CD4-positive, alpha-beta T cell treated with Interferon gamma for 1 hour (primary cell): ENCODE measurements at places on chromosomes 2 and 18.

- no peak for DNase-seq
These were observed 545 bp downstream of the GTF3C2 start for GRCh38 chr2:27356056-27356381.

DNA sequence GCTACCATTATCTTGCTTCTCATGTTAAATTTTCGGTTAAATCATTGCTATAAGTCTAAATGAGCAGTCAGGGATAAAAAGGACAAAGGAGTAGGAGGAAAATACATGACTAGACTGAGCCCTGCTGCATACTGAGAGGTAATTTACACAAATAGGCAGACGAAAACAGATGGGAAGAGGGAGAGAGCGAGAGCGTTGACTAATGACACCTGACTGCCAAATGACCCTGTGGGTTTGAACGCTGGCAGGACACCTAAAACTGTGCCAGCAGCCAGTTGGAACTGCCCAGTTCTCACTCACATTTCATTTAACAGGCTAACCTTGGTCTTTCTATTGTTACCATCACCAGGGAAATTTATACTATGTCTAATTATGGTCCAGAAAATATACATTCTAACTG is 978.2 kb downstream of the CPS1 start:
- no peak for DNase-seq

DNA sequence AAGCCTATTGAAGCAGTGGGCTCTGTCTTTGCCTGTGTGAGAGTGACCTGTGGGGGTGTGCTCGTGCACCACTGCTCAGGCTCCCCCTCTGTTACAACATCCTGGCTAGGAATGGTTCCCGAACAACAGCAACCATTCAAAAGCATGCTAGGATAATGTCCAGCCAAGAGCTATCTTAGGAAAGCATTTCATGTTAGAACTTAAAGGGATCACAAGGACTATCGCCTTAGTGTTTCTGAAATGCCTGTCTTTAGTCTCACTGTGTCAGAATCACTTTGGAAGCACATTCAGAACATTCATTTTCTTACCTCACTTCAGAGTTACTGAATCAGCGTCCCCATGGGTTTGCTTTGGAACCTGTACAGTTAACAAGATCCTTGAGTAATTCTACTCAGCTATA is 134.9 kb upstream of the DSEL start:
- DNase-seq: no peak

DNA sequence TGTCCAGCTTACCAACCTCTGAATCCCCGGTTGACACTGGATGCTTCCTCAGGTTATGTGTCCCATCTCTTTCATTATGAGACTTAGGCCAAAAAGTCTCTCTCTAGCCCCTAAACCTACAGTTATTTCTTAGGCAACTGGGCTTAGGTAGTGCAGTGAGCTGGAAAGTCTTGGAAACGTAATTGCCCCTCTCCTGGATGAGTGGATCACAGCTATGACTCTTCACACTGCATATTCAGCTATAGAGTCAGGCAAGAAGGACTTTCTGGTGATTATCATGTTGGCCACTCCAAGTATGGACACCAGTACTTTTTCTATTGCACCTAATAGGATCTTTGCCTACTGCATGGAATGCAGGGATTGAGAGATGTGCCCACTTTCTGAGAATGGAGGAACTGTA is 458.3 kb upstream of the CELF4 start:
- DNase-seq: no peak

- DNase-seq: no peak
These were observed 253.5 kb downstream of the DCDC2C start for GRCh38 chr2:3956892-3957291.

GRCh38 chr2:41364842-41365241 is 683.0 kb upstream of the PKDCC start:
- no peak for DNase-seq

GRCh38 chr2:218618102-218618860 is 10.6 kb downstream of the PLCD4 start:
- no peak for DNase-seq

DNA sequence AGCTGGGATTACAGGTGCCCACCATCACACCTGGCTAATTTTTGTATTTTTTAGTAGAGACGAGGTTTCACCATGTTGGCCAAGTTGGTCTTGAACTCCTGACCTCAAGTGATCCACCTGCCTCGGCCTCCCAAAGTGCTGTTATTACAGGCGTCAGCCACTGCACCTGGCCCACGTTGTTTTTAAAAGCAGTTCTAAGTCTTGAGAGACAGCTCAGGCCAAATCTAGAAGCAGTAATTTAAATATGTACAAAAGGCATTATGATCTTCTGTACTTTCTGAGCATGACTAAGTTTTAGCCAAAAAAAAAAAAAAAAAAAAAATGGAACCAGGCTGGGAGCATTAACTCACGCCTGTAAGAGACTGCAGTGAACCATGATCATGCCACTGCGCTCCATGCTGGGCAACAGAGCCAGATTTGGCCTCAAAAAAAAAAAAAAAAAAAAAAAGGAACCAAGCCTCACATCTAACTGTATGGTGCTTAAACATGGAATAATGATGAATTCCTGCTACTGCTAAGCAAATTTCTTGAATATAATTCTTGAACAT is 4.0 kb downstream of the ABHD3 start:
- DNase-seq: no peak

- DNase-seq: peak; percentile 45
These were observed 43.1 kb downstream of the INPP4A start for GRCh38 chr2:98487806-98488189.

DNA sequence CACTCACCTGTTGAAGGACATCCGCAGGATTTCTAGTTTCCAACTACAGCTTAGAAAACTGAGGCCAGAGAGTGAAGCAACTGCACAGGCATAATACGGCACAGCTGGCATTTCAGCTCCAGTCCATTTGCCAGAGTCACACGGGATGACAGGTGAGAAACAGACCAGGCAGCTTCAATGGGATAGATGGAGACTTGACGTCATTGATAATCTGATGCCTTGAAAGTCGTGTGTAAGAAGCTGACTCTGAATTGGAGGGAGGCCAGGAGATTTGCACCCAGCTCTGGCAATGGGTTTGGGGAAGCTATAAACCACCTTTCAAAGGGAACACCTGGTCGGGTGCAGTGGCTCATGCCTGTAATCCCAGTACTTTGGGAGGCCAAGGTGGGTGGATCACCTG is 12.4 kb upstream of the DNMT3A start:
- no peak for DNase-seq

DNA sequence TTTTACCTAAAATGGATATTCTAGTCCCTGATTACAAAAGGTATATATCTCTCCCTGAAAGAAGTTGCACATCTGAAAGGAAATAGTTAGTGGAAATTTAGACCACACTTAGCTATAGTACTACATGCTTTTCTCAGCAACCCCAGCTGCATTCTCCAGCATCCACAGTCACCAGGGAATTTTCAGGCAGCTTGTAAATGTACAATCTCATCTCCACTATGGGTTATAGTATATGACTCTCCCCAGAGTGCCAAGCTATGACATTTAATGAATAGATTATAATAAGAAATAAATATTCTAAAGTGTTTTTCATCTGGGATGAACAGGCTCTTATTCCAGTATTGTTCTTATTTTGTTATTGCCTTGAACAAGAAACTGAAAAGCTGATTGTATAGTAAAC is 197.6 kb upstream of the HNRNPA3 start:
- DNase-seq: no peak

- no peak for DNase-seq
These were observed 330.8 kb downstream of the NUP35 start for GRCh38 chr2:183455056-183455455.

DNA sequence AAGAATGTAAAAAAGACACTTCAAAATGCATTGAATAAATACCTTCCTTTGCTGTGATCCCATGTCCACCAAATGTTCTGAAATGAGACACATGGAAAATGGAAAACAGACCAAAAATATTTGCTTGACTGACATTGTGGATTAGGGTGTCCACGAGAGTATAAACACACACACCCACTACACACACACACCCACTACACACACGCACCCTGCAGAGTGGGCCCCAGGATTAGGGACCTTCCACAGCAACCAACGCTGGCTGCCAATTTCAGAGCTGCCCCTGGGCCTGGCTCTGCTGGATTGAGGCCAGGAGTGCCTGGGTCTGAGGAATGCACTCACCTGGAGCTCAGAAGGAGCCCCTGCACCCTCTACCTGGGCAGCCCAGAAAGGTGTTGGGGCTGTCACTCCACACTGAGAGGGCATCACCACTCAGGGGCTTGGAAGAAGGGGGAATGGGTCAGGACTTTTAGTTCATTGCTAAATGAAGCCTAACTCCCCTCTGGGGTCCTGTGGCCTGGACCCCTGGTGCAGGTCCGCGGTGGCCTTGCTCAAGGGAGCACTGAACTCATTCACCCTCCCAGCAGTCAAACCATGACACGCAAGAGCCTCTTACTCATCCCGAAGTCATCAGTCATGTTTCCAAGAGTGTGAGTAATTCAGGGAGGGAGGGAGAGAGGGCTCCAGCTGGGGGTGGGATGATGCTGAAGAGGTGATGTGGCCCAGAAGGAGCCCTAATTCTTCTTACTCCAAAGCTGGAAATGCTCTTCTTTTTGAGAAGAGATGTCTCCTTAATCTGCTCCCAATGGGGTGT is 50.2 kb upstream of the PLB1 start:
- DNase-seq: peak; percentile 40

DNA sequence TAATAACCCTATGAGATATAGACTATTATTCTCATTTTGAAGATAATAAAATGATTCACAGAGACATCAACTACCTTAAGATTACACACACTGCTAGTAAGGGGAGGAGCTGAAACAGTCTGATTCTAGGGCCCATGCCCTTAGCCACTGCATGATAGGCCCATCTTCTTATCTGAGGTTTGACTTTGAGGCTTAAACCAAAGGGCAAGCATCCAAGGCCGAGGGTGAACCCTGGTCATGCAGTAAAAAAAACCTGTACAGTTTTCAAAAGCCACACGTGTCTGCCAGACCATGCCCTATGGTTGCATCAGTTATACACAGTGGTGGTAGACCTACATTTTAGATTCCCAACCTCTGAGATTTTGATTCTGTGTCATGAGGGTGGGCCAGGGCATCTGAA is 44.8 kb downstream of the POLE4 start:
- DNase-seq: no peak
